ENCODE measurements at places on chromosomes 3 and 15.

DNA sequence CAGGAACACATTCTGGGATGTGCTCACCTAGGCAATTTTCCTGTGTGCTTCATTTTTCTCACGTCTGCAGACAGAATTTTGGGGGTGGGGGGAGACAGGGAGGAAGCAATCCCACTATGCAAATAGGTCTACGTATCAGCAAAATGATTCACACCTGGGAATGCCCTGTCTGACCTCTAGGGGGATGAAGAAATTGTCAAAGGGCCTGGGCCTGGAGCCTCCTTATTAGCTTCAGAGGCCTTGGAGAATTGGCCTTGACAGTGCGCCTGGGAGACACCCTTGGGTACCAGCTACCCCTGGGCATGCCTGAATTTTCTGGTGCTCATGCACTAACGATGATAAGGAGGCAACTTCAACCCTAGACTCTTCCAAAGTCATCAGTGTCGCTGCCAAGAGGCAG, 207.5 kb downstream of the CADPS start:
- no peak for DNase-seq

DNA sequence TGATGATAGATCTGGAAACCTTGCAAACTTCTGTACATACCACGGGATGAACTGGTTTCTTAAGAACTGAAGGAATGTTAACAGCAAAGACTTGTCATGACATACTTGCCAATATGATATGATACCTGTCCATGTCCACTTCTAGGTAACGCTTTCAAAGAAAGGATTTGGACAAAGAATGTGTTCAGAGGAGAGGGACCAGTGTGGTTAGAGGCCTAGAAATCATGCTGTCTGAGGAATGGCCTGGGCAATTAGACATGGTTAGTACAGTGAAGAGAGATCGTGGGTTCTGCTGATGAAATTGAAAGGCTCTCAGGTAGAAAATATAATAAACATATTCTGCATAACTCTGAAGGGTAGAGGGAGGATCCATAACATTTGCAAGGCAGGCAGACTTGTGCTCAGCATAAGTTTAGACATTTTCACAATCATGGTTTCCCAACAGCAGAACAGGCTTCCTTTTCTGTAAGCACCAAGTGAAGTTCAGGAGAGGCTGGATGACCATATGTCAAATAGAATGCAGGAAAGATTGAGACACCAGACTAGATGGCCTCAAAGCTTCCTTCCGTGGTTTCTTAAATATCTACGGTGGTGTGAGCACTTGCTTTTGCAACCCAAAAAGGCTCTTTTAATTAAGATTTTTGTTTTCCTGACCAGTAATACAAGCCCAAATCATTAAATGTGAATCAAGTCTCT, 39.9 kb downstream of the TGFBR2 start:
- DNase-seq, result no peak

DNA sequence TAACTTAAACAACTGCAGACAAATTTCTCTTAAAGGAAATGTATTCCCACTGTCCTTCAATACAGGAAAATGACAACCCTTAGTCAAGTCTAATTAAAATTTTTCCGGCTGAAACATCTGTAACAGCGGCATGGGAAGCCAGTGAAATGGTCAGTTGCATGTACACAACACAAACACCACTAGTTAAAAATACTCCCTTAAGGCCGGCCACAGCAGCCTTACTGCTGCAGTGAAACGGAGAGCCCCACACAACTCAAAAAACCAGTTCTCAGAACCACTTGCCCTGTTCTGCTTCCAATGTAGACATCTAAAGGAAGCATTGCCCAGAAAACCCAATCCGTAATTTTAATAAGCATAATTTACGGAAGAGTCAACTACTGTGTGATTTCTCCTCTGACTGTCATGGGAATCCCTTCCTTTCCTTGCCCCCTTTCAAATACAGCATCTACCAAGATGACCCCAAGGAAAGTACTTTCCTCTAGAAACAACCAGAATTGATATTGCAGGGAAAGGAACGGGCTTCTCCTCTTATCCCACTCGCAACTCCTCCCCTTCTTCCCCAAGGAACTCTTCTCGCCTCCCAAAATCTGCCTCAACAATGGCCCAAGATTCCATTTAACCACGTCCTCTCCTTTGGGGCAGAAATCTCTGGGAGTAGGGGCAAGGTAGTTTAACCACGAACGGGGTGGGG, 1.6 kb downstream of the FBN1 start:
- DNase-seq, result no peak

- DNase-seq, result no peak
These were observed 107.7 kb upstream of the SPRED1 start for GRCh38 chr15:38144921-38145320.

Measured in stimulated activated CD4-positive, alpha-beta T cell treated with anti-CD3 and anti-CD28 coated beads, TNF-alpha, amount 100 ng/mL, for 24 hours (primary cell).